HCT116 (cell line): ENCODE measurements at places on chromosomes 2 and 18. TPM values are rescaled to one million over a fixed set of nuclear protein-coding genes. Genes with fewer than 3 reads are reported as not detected.
A peak's percentile ranks its signal among the peaks of the same experiment; 100 is the strongest.

Gene PRSS56
- total RNA-seq: not detected

Gene GPR45
- total RNA-seq: 0.30 TPM

Gene ARHGAP15
- total RNA-seq: 0.42 TPM

Gene ANKRD30BL
- not detected for total RNA-seq

Gene LYG2
- 0.27 TPM for total RNA-seq

Gene FSHR
- not detected for total RNA-seq

Gene DPP10
- not detected for total RNA-seq

Gene DUSP28
- 5.6 TPM for total RNA-seq

Gene NEB
- 0.34 TPM for total RNA-seq

Gene ERCC3
- 52.7 TPM for total RNA-seq

Gene RNPEPL1
- 49.7 TPM for total RNA-seq

Gene SLC4A3
- total RNA-seq: 23.0 TPM

Gene NCKAP5
- total RNA-seq: 0.30 TPM

Gene G6PC2
- not detected for total RNA-seq

GRCh38 chr2:140604788-140605187 is 1526.0 kb downstream of the LRP1B start:
- no peaks in the 10 kb centered on the region for H3K36me3 ChIP-seq
- no peaks in the 10 kb centered on the region for H3K4me1 ChIP-seq
- no peak for DNase-seq

DNA sequence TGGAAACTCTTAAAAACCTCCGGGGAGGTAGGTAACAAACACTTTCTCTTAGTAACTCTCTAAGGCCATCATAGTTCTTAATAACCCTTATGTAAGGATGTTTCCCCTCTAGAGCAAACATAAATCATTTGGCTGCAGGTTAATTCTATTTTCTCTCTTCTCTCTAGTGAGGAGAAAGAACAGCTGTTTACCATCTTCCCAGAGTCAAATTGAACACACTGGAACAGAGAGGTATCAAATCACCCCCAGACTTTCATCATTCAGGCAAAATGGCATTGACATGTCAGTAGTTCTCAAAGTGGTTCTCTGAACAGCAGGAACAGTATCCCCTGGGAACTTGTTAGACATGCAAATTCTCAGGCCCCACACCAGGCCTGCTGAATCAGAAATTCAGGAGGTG is 240.7 kb downstream of the MEIS1 start:
- H3K27me3 ChIP-seq: no peaks in the 10 kb centered on the region
- no peak overlapping the region for H3K4me3 ChIP-seq
- H3K4me1 ChIP-seq: no peaks in the 10 kb centered on the region
- no peak for DNase-seq
- no peaks in the 10 kb centered on the region for H3K36me3 ChIP-seq

DNA sequence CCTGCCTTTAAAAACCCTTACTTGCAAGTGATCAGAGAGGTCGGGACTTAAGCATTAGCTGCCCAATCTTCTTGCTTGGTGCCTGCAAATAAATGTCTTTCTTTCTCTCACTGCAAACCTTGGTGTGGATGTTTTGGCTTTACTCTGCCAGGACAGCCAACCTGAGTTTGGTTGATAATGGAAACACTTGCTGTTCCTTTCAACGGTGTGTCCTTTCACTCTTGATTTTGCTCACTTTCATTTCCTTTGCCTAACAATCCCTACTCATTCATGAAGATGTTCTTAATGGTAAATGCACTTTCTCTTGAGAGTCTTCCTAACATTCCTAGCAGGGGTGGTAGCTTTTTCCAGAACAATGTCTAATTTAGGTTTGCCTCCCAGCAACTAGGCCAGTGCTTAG is 366.2 kb downstream of the HRH4 start:
- no peak overlapping the region for H3K27ac ChIP-seq
- H3K4me3 ChIP-seq: no peak overlapping the region
- no peaks in the 10 kb centered on the region for H3K36me3 ChIP-seq
- no peaks in the 10 kb centered on the region for H3K4me1 ChIP-seq

DNA sequence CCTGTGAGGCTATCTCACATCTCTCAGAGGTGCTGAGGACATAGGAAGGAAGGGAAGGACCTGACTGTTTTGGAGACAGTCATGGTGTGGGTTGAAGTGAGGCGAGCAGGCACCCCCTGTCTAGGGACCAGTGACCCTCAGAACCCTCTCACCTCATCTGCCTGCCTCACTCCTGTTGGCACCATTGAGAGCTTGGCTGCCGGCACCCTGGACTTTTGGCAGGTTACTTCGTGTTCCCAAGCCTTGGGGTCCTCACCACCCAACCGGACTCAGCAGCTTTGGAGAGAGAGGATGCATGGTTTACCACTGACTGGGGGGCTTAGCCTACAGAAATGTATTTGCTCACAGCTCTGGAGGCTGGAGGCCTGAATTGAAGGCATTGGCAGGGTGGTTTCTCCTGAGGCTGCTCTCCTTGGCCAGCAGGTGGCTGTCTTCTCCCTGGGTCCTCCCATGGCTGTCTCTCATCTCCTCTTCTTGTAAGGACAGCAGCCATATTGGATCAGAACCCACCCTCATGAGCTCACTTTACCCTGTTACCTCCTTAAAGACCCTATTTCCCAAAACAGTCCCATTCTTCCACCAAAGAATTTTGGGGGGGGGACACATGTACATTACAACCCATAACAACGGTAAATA is 142.0 kb downstream of the TSN start:
- peak; percentile 34 for DNase-seq
- no peaks in the 10 kb centered on the region for H3K4me1 ChIP-seq
- H3K27ac ChIP-seq: no peak overlapping the region

GRCh38 chr2:165872101-165872791 is 78.2 kb upstream of the GALNT3 start:
- H3K4me3 ChIP-seq: no peak overlapping the region
- DNase-seq: no peak
- H3K27ac ChIP-seq: no peak overlapping the region

GRCh38 chr2:127640082-127641072 is 5.6 kb upstream of the GPR17 start:
- DNase-seq: no peak
- no peak overlapping the region for H3K4me3 ChIP-seq
- H3K27me3 ChIP-seq: no peaks in the 10 kb centered on the region
- peaks cover 19% of the 10 kb centered on the region for H3K4me1 ChIP-seq
- no peaks in the 10 kb centered on the region for H3K36me3 ChIP-seq

DNA sequence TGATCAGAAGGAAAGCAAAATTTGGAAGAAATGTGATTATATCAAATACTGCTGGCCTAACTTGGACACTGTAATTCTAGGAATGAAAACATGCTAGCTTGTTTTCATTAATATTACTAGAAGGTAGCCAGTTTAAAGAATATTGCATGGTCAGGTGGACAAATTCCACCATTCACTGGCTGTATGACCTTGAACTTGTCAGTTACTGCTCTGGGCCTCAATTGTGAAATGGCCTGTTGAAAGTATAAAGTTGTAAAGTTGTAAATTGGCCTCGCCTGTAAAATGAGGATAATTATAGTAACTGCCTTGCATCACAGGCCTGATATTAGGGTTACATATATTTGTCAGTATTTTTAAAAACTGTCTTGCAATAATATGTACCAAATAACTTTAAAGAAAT is 398.4 kb upstream of the CHST9 start:
- no peak for DNase-seq
- no peaks in the 10 kb centered on the region for H3K4me1 ChIP-seq
- no peak overlapping the region for H3K4me3 ChIP-seq
- H3K27me3 ChIP-seq: no peaks in the 10 kb centered on the region
- H3K36me3 ChIP-seq: no peaks in the 10 kb centered on the region

GRCh38 chr2:35803126-35803525 is 552.5 kb upstream of the CRIM1 start:
- no peak for DNase-seq
- H3K27me3 ChIP-seq: no peaks in the 10 kb centered on the region
- no peaks in the 10 kb centered on the region for H3K4me1 ChIP-seq

GRCh38 chr2:58146707-58147106 is 94.4 kb downstream of the FANCL start:
- no peak overlapping the region for H3K27ac ChIP-seq
- DNase-seq: peak; percentile 19
- no peaks in the 10 kb centered on the region for H3K27me3 ChIP-seq
- H3K4me3 ChIP-seq: no peak overlapping the region
- H3K4me1 ChIP-seq: peaks cover 12% of the 10 kb centered on the region

GRCh38 chr2:133640103-133640502 is 71.8 kb upstream of the NCKAP5 start:
- DNase-seq: no peak
- H3K36me3 ChIP-seq: no peaks in the 10 kb centered on the region
- H3K27ac ChIP-seq: no peak overlapping the region
- H3K4me1 ChIP-seq: peaks cover 13% of the 10 kb centered on the region

GRCh38 chr18:40470723-40471122 is 1484.3 kb upstream of the PIK3C3 start:
- H3K27ac ChIP-seq: no peak overlapping the region
- no peaks in the 10 kb centered on the region for H3K27me3 ChIP-seq
- no peak overlapping the region for H3K4me3 ChIP-seq
- H3K4me1 ChIP-seq: no peaks in the 10 kb centered on the region

GRCh38 chr2:3712424-3712823 is 9.0 kb downstream of the DCDC2C start:
- no peak overlapping the region for H3K4me3 ChIP-seq
- peaks cover 24% of the 10 kb centered on the region for H3K27me3 ChIP-seq
- no peaks in the 10 kb centered on the region for H3K36me3 ChIP-seq
- no peaks in the 10 kb centered on the region for H3K4me1 ChIP-seq

DNA sequence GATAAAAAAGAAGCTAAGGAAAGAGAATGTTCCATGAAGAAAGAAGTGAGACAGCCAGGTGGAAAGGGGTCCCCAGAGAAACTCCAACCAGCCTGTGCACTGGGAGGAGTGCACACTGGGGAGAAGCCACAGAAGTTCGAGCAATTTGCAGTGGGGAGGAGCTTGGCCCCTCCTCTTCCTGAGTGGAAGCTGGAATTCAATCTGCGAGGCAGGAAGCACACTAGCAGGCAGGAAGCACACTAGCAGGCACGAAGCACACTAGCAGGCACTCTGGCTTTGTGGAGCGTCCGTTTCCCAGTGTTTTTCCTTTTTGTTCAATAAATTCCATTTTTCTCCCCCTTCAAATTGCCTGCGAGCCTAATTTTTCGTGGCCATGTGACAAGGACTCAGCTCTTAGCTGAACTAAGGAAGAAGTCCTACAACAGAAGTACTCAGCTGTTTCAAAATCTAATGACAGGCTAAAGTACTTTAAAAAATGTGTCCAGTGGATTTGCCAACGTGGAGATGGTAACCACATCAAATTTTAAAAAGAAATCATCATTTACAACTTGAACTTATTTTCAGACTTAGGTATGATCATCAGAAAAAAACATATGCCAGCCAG is 21.4 kb upstream of the SPIRE1 start:
- peaks cover 8% of the 10 kb centered on the region; the same call in 1 of the 2 replicates for H3K36me3 ChIP-seq
- H3K27ac ChIP-seq: peak overlapping the region; percentile 29; the same call in 1 of the 2 replicates
- H3K27me3 ChIP-seq: no peaks in the 10 kb centered on the region
- no peak overlapping the region for H3K4me3 ChIP-seq
- no peak for DNase-seq

DNA sequence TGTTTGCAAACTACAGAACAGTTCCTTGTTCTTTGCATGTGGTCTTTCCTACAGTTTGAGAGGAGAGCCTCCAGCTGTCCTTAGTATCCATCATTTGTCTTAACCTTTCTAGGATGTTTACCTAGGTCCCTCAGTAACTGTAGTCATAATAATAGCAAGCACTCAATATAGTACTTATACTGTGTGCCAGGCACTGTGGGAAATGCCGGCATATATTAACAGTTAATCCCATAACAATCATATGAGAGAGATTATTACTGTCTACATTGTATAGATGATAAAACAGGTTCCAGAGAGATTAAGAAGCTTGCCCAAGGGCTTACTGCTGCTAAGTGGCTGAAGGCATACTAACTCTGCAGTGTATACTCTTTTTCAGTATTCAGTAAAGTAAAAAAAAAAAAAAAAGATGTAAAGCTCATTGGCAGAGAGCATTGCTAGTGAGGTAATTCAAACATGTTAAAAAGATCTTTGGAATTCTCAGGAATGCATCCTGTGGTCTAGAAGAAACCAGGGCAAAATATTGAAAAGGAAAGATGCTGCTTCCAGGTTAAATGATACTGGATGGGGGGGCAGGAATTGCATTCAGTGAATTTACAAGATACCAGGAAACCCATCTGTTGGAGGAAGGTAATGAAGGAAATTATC is 72.3 kb downstream of the SPTBN1 start:
- H3K27me3 ChIP-seq: no peaks in the 10 kb centered on the region
- peaks cover 3% of the 10 kb centered on the region; the same call in 1 of the 2 replicates for H3K36me3 ChIP-seq
- H3K27ac ChIP-seq: no peak overlapping the region
- H3K4me1 ChIP-seq: peaks cover 38% of the 10 kb centered on the region

DNA sequence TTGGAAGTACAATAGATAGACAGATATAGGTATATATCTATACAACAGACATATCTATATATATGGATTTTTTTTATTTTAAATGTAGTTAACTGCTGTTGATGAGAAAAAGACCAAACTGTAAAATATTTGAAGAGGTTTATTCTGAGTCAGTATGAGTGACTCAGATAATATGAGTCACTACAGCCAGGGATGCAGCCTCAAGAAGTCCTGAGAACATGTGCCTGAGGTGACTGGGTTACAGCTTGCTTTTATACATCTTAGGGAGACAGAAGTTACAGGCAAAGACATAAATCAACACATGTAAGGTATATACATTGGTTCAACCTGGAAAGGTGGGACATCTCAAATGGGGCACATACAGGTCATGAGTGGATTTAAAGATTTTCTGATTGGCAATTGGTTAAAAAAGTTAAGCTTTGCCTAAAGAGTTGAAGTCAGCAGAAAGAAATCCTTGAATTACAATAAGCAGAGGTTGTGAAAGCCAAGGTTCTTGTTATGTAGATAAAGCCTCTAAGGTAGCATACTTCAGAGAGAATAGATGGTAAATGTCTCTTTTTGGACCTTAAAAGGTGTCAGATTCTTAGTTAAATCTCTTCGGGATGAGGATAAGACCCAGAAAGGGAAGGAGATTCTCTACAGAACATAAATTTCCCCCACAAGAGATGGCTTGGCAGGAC is 149.9 kb downstream of the RBM43 start:
- H3K4me3 ChIP-seq: no peak overlapping the region
- no peak overlapping the region for H3K27ac ChIP-seq
- H3K4me1 ChIP-seq: no peaks in the 10 kb centered on the region
- no peaks in the 10 kb centered on the region for H3K27me3 ChIP-seq

GRCh38 chr2:119683713-119684443 is 4.9 kb downstream of the TMEM177 start:
- peaks cover 15% of the 10 kb centered on the region; the same call in 1 of the 2 replicates for H3K36me3 ChIP-seq
- H3K4me3 ChIP-seq: no peak overlapping the region
- H3K27ac ChIP-seq: no peak overlapping the region
- H3K4me1 ChIP-seq: peaks cover 13% of the 10 kb centered on the region

DNA sequence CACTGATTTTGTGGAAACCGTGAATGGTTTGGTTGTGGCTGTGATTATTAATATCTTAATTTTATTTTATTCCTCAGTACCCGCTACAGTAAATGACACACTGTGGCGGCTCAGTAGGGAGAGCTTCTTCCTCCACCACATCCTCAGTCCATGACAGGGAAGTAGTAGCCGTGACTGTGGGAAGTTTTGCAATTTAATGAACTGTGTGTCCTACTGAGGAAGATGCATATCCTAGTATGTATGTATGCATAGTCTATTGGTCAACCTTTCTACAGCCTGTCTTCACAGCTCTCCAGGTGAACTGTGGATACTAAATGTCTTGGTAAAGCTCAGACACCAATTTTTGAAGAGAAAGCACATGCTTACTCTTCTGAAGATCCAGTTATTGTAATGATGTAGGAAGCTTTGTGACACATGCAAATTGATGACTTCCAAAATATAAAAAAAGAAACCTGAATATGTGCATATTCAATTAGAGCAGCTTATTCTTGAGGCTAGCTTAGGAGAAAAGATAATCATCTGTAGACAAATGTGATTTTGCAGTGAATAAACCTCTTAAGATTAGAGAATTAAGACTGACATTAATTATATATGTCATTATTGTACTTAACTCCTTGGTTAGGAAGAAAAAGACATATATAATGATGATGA is 384.3 kb upstream of the CNTNAP5 start:
- H3K4me3 ChIP-seq: no peak overlapping the region
- no peak for DNase-seq
- no peaks in the 10 kb centered on the region for H3K36me3 ChIP-seq
- H3K4me1 ChIP-seq: no peaks in the 10 kb centered on the region
